ENCODE measurements at places on chromosomes 11 and 22.
A peak's percentile ranks its signal among the peaks of the same experiment; 100 is the strongest.

DNA sequence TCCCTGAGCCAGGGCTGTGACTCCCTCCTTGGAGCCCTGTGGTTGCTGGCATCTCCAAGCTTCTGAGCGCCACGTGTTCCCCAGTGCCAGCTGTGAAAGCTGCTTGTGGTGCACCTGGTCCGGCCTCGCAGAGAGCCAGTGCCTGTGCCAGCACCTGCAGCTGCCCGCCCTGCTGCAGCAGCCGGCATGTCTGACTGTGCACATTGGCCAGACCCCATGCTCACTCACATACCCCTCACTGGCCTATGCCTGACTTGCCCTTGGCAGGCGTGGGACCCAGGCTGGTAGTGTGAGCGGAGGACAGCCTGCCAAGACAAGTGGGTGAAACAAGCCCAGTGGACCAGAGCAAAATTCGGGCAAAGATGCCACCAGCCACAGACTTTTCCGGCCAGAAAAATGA, 9.8 kb downstream of the MRPL48 start:
- DNase-seq: no peak

- no peak for DNase-seq
Measured at GRCh38 chr22:29208879-29209623, 3.4 kb downstream of the EMID1 start.

DNA sequence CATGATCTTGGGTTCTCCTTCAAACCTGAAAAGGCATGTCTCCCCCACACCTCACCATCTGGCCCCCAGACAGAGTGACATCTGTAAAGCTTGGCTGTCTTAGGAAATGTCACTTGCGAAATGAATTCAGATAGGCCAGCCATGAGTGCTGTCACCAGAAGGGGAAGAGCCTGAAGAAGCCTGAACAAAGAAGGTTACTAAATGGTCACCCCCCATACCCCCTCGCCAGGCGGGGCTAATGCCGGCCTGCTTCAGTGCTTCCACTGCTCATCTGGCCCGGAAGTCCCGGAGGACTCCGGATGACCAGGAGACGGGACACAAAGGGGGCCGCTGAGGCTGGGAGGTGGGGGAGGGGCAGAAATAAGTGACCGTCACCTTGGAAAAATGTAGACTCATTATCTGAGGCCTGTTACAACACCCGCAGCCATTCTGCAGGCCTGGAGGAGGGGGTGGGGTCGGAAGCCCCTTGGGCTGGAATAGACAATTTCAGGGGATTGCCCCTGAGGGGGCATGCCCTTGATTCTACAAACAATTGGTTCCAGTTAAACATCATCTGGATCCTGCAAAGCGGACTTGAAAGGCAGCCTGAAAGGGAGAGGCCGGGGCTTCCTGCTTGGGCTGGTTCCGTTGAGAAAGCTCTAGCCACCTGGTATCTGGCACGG, 43.2 kb downstream of the NAT10 start:
- DNase-seq: no peak

GRCh38 chr11:78929207-78929905, 354.7 kb upstream of the NARS2 start:
- DNase-seq: no peak

DNA sequence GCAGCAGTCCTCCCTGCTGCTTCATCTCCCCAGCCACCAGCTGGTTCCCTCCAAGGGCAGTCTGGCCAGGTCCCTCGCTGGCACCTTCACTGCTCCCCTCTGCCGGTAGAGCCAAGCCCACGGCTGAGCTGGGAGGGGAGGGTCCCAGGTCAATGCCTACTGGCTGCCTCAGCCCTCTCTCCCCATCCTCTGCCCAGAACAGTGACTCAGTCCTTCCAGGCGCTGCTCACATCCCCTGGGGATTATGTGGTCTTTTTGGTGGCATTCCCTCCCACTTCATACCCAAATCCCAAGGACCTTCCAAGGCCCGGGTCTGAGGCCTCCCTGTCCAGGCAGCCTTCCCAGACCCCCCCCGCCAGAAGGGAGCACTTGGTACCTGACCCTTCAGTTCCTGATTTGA, 44.9 kb downstream of the WNT7B start:
- DNase-seq: no peak

GRCh38 chr11:96332126-96332771, 10.7 kb downstream of the MAML2 start:
- no peak for DNase-seq

GRCh38 chr11:115078461-115079438, 400.4 kb downstream of the NXPE2 start:
- DNase-seq: no peak

GRCh38 chr22:41021061-41021612, 70.0 kb downstream of the RBX1 start:
- DNase-seq: no peak

- DNase-seq: no peak
Measured at GRCh38 chr11:31655483-31655882, 145.9 kb downstream of the ELP4 start.

- no peak for DNase-seq
Measured at GRCh38 chr22:30372915-30373314, 14.3 kb downstream of the RNF215 start.

DNA sequence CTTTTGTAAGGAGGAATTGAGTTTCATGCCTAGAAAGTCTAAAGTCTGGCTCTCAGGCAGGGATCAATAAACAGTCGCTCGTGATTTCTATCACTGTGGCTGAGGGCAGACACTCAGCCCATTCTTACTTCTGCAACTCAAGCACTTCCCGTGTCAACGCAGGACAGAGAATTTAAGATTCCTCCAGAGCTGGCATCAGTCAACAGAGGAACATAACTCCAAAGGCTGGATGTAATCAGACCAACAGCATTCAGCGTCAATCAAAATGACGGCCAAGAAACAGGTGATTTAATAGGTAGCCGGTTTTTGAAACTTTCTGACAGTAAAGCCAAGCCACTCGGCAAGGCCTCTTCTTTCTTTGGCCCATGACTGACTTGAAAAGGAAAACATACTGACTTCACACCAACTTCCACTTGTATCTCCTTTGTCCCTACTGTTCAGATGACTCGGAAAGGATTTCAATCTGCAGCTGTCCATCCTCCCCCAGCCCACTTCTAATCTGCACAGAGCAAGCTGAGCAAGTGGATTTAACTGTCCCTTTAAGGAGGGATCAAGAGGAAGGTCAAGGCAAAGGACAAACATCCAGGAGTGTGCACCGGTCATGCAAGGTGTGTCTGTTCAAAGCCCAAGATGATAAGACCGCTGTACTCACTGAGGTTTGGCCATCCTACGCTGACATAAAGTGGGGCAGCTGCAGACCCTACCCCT, 9.5 kb downstream of the VPS37C start:
- no peak for DNase-seq

- DNase-seq: no peak
Measured at GRCh38 chr22:26489447-26490036, 5.9 kb downstream of the SRRD start.

GRCh38 chr11:115425250-115425649, 79.0 kb downstream of the CADM1 start:
- no peak for DNase-seq

DNA sequence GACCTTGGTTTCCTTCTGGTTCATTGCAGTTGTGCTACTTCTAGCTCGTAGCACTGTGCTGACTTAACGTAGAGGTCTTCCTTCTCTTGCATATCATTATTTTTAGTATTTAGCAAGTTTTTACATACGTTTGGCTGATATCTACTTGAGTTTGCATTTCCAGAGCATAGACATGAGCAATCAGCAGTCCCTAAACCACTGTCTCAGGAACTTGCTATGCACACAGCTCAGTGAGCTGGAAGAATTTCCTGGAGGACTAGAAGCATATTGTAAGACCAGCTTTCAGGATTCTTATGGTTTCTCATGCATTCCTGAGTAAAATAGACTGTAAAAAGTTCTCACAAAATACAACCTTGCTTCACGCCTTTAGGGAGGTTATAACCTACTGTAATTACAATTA, 226.7 kb upstream of the PDGFD start:
- DNase-seq: no peak

GRCh38 chr11:134677397-134677822, 265.4 kb upstream of the B3GAT1 start:
- no peak for DNase-seq

DNA sequence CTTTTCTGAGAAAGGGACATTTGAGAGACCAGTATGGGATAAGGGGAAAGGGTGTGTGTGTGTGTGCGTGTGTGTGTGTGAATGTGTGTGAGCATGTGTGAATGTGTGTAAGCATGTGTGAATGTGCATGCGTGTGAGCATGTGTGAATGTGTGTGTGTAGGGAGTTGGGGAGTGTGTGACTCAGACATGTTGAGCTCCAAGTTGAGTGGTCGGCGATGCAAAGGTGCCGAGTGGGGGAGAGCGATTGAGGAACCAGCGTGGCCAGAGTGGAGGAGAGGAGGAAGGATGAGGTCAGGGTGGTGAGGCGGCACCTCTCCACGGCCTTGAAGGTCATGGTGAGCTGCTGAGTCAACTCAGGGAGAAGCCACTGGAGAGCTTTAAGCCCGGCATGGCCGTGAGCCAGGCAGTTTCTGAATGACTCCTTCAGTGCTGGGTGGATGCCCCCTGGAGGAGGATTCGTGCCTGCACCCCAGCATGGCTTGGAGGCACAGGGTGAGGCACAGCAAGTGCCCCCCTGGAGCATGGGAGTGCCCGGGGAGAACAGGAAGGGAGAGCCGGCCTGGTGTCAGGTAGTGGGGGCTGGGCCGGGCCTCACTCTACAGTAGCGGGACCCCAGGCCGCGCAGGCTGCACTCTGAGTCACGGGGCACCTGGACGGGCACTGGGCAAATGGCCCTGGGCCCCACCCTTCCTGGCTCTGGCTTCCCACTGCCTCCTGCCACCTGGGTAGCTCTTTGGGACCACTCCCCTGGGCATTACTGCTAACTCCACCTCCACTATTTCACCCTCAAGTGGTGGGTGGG, 8.2 kb upstream of the CCDC88B start:
- DNase-seq: peak; percentile 40

DNA sequence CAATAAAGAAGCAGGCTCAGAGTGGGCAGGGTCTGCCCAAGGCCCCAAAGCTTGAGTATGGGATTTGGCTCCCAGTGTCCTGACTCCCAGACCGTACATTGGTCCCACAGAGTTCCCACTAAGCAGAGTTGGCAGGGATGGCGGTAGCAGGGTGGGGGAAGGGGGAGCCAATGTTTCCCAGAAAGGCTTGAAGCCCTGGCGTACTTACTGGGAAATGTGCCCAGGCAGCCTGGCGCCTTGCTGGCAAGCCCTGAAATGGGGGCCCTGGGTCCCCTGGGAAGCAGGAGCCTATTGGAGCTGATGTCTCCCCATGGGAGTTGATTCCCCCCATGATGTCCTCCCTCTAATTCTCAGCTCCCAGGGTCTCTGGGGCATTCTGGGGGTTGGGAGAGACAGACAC, 9.3 kb downstream of the ARHGEF17 start:
- DNase-seq: no peak

DNA sequence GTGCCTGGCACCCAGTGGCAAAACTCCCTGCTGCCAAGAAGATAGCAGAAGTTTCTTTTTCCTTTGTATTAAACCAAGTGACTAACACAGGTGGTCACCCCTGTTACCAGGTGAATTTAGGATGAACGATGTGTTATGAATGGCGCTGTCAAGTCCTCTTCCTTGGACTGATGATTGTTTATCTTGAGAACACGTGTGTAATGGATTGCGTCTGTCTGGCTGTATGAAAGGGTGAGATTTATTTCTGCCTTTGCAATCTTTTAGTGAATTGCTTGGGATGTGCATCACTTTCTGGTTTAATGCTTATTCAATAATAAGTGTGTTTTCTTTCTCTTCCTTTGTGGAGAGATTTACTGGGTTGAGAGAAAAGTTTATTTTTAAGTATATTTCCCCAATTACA, 36.5 kb downstream of the SDHD start:
- DNase-seq: no peak

DNA sequence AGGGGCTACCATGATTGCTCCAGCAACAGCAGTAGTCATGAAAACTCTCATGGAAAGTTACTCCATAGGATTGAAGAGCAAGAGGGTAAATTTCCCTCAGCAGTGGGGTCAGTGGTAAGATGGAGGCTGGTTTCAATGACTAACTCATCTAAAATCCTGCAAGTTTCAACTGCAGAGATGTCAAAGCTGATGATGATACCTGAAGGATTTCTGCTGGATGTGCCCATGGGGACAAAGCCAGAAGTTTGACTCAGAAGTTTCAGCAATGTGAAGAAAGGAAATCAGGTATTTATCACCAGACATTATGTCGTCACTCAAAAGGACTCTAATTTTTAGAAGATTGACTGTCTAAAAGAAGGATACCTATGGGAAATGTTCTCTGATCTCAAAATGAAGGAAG, 29.1 kb downstream of the RAB38 start:
- DNase-seq: no peak

DNA sequence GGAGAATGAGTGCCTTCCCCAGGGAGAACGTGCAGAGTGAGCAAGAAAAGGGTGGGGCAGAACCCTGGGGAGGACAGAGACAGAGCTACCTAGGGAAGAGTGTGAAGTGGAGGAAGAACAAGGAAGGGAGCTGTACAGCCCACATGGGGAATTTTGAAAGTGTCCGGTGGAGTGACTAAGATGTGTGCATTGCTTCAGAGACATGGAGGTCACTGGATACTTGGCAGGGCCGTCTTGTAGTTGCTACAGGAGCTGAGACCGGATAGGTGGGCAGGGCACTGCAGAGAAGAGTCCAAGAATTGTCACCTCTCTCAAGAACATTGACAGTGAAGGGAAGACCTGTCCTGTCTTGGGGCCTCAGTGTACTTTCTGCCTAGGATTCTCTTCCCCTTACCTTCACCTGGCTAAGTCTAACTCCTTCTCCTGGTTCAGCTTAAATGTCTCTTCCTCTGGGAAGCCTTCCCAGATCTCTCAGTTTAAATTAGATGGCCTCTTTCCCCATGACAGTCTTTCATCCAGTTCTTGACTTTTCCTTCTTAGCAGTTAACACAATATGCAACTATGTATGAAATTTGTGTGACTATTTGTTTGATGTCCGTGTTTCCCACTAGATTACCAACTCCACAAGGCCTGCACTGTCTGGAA, 9.2 kb upstream of the P2RY6 start:
- DNase-seq: no peak

DNA sequence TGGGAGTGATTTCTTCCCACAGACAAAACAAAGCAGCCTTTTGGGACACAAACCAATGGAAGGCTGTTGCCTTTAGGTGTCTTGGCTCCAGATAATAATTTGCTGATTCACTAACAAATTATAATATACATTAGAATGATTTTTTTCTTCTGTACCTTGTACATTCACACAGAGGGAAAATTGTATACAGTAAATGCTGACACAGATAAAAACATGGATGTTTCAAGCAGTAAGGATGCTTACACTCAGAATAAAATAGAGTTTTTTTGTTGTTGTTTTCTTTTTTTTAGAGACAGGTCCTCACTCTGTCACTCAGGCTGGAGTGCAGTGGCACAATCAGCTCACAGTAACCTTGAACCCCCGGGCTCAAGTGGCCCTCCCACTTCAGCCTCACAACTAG, 109.2 kb upstream of the TRPC6 start:
- no peak for DNase-seq

DNA sequence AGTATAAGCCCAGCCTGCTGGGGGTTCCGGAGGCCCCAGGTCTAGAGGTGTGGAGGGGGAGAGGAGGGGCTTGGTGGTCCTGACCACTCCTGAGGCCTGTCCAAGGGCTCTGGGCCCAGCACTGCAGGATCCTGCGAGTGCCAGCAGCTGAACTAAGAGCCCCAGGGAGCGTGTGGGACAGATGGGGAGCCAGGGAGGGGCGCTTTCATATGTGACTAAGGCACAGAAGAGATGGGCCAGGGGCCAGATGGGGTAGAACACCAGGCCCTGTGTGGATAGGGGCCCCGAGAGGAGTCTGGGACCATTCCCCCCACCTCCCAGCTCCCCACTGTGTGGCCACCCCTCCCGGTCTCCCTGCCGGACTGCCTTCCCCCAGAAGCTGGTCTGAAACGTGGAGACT, 18.4 kb downstream of the MAFF start:
- no peak for DNase-seq

- DNase-seq: no peak
Measured at GRCh38 chr11:92399705-92400104, 175.1 kb downstream of the FAT3 start.

All from stimulated activated CD4-positive, alpha-beta T cell treated with anti-CD3 and anti-CD28 coated beads, Interleukin-1b, Interleukin-23, amount 100 ng/mL, for 1 hour (primary cell).